ENCODE measurements at places on chromosomes 11 and 22.

DNA sequence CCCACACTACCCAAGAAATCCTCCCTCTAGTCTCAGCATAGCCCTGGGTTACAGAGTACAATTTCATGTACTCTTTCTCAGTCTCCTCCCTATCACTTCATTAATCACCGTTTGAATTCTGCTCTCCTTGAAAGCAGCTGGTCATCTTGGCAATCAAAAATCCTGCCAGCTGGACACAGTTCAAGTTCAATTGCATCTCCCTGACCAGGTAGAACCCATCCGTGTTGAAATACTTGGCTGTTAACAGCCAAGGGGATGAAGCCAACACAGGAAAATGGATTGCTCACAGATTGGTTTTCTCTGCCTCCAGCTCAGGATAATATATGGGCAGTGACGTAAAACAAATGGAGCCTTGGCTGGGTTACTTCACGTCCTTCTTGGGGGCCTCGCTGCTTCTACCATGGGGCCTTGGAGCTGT lies 55.1 kb upstream of the GRK3 start:
- no peak for DNase-seq

- DNase-seq: no peak
These were observed at the start of gene SHISA8 for GRCh38 chr22:41915035-41915785. TSS of gene SHISA8 (minus strand) at chr22:41915074. CDS start at chr22:41914667, 407 bp downstream.

- no peak for DNase-seq
These were observed 924.4 kb upstream of the TENM4 start for GRCh38 chr11:80365076-80365725.

GRCh38 chr11:64032050-64032449 lies 3.7 kb upstream of the FLRT1 start:
- no peak for DNase-seq

DNA sequence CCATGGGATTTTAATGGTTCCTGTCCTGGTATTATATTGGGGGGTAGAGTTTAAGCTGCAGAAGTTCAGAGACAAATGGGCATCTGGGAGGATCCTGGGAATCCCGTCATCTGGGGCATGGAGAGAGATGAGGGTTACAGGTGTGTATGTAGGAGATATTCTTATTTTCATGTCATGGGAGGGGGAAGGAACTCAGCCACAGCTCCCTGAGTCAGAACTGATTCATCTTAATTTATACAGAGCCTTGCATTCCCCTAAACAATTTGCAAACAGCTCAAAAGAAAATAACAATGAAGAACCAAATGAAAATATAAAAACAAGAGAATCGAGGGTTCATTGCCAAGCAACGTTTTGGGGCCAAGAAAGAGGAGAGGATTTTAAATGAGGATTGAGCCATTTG lies 155.9 kb upstream of the TBCEL start:
- no peak for DNase-seq

DNA sequence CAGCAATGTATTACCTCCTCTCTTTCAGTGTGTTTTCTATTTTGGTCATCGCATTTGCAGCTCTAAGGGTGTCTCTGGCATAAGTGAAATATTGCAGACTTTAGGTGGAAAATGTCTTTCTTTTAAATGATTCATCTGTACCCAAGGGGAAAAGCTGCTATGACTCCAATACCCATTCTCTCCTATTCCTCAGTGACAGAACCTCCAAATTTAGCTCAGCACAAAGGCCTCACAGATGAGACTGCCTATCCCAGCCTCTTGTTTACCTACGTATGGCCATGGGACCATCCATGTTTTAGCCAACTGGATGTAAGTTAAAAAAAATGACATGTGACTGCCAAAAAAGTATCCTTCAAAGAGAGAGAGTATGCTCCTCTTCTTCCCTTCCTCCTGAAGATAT lies 7.9 kb downstream of the MTMR2 start:
- no peak for DNase-seq

DNA sequence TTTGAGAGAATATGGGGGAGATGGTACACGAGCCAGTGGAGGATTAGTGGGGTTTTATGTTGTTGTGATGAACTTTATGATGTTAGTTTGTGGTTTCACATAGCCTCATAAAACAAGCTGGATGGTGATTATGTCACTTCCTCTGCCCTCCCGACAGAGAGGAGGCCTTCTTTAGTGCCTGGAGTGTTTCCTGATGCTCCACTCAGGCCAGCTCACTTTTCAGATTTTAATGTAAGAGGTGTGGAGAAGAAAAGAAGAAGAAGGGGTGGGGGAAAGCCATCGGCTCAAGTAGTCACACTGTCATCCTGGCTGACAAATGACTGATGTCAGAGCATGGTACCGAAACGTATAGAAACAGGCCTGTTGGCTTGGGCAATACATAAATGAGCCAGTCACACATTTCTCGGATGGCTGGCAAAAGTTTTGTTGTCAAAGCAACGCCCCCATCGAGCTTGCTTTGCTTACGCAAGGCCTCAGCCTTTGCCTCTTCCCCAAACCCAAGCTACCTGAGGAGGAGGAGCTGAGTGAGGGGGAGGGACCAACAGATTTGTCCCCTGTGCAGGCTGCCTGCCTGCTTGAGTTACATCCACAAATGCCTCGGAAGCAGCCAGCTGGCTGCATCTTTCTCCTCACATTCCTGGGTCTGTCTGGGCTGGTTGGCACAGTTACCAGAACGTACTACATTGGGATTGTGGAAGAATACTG lies at the start of gene HEPHL1:
HEPHL1 (plus strand) TSS at position 578 of the 705 bp plus-strand sequence; CDS start at position 593, 15 bp downstream.
- no peak for DNase-seq

GRCh38 chr22:47162865-47163264 lies 400.4 kb downstream of the TBC1D22A start:
- no peak for DNase-seq

- no peak for DNase-seq
These were observed 44.5 kb upstream of the PANX1 start for GRCh38 chr11:94084164-94084563.

Measured in NCI-H1694 (cell line).